ENCODE measurements at places on chromosomes 5 and 9.

- no peak for DNase-seq
These were observed 12.8 kb upstream of the SLC25A51 start for GRCh38 chr9:37916471-37917312.

DNA sequence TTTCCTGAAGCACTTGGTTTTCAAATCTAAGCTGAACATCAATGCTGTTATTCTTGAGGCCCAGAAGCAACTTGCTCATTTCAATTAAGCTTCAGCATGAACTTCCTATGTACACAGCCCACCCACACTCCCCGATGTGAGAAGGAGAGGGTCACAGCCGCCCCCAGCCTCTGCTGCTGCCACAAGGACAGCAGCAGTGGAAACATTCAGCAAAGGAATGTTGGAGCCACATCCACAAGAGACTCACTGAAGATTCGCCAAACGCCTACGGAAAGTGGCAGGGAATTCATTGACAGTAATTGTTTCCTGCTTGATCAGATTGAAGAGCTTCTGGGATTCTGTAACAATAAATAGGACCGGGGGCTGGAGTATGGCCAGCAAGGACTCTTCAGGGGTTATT, 2.9 kb downstream of the TGFBI start:
- no peak for DNase-seq

- no peak for DNase-seq
These were observed 46.6 kb downstream of the CD180 start for GRCh38 chr5:67149951-67150523.

DNA sequence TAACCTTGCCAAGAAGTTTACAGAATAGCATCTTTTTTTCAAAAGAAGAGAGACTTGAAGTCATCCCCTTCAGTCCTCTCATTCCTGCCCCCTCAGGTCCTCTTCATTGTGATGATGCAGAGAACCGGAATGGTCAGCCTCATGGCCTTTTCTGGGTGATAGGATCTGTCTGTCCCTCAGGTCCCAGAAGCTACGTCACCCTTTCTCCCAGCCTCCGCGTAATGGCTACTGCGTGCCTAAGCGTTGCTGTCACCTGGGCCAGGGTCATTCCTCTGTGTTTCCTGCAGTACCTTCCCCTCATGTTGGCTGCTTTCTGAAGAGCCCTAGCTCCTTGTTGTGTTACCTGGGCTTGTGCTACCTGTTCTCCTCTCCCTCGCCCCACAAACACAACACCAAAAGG, 4.7 kb downstream of the PIK3R1 start:
- DNase-seq, result no peak

DNA sequence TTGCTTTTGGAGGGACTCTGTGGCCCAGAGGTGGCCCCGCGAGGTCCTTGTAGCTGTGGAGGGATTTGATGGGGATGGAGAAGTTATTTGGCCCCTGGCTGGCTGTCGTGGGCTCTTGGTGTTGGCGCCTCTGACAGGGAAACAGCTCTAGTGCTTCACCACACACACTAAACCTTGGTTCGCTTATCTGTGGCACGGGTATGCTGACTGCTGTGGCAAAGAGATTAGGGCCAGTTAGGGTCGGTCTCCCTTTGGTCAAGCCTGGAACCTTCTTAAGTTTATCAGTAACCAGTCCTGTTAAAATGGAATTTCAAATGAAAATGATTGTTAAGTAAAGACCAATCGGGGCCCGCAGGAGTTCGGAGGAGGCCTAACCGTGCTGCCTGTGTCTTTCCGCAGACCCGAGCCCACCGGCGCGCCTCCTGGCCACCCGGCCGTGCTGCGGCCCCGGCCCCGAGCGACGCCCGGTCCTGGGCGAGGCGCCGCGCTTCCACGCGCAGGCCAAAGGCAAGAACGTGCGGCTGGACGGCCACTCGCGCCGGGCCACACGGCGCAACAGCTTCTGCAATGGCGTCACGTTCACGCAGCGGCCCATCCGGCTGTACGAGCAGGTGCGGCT, 28.4 kb downstream of the NEURL1B start:
- no peak for DNase-seq

Data from cortex of kidney (tissue), 1 donor.